ENCODE measurements at places on chromosomes 16 and 17. TPM values are rescaled to one million over a fixed set of nuclear protein-coding genes. Genes with fewer than 3 reads are reported as not detected.

Gene CDH5
- 7.6 TPM for total RNA-seq

Gene KRT39
- not detected for total RNA-seq

Gene SETD6
- 17.7 TPM for total RNA-seq

Gene STXBP4
- 11.3 TPM for total RNA-seq

Gene FOXL1
- 0.23 TPM for total RNA-seq

Gene KRTAP16-1
- not detected for total RNA-seq

Gene LGALS9B
- total RNA-seq, result not detected

Gene RTN4RL1
- 22.1 TPM for total RNA-seq

Gene PGS1
- total RNA-seq, result 47.2 TPM

Gene BPTF
- total RNA-seq, result 168 TPM

Gene CSH2
- not detected for total RNA-seq

Gene ODAD4
- total RNA-seq, result 4.2 TPM

Gene PKMYT1
- total RNA-seq, result 15.1 TPM

Gene PSMD3
- 97.0 TPM for total RNA-seq

Gene TNP2
- total RNA-seq, result not detected
